ENCODE measurements at places on chromosomes 1 and 21.
A peak's percentile ranks its signal among the peaks of the same experiment; 100 is the strongest.

DNA sequence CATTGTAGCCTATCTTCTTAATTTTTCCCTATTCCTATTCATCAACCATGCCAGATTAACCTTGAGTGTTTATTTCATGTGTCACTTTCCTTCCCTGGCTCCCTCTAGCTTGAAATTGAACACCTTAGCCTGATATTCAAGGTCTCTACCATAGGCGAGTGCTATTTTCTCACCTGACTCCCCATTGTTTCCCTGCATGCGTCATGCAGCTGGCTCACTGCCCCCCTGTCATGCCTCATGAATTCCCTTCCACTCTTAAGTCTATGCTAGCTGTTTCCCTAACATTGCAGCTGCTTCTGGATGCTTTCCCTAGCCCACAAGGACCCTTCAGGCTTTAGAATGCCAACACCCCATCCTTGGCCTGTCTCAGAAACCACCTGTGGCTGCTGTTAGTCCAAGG, 56.7 kb upstream of the CD1D start:
- no peak for DNase-seq

DNA sequence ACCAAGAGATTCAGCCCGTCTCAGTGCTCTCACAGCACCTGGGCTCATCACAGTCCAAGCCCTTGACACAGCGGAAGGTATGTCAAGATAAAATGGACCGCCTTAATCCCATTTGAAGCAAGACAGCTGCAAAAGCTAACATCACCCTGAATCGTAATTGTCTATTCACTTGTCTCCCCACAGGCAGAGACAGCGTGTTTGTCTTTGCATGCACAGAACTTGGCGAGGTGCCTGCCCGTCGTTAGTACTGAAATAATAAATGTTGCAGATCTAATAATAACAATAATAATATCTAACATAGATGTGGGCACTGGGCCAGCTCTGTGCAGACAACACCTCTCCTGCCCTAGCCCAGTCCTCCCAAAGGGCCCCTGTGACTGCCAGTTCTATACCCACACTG, 271.7 kb downstream of the NPHP4 start:
- no peak for DNase-seq

DNA sequence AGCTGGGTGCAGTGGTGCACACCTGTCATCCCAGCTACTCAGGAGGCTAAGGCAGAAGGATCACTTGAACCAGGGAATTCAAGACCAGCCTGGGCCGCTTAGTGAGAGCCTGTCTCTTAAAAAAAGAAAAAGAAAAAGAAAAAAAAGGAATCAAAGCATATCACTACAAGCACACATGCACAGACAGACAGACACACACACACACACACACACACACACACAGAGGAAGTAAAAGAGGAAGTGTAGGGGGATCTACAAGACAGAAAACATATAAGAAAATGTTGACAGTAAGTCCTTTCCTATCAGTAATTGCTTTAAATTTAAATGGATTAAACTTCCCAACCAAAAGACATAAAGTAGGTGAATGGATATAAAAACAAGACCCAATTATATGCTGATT, 180.3 kb downstream of the FAF1 start:
- no peak for DNase-seq

GRCh38 chr1:44652445-44653106, 21.7 kb downstream of the TMEM53 start:
- DNase-seq: peak; percentile 66

- DNase-seq: no peak
Observed at GRCh38 chr1:36349241-36349671, 25.8 kb upstream of the EVA1B start.

- DNase-seq: no peak
Observed at GRCh38 chr1:77874804-77875445, 13.5 kb upstream of the NEXN start.

DNA sequence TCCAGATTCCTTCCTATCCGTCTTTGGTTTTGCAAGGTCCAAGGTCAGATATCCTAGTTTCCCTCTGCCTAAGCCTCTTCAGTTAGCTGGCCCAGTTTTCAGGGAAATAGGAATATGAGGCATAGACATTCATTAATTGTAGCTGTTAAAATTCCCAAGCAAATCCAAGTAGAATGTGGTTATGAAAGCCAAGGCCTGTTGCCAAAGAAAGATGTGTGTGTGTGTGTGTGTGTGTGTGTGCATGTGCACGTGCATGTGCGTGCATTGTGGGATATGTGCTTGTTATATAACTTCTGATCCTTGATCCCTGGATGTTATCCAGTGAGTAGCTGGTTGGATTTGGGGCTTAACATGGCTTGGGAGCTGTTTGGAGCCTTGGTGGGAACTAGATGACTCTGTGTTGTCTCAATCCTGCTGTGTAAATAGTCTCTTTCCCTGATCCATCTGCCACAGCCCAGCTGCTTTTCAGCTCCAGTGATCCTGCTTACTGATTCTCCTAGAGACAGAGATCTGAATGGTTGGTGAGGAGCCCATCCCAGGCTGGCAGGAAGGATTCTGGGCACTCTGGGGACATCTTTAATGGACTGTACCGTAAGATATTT, 70.6 kb upstream of the GCLM start:
- no peak for DNase-seq

- no peak for DNase-seq
Observed at GRCh38 chr1:223482132-223482531, 88.9 kb downstream of the CCDC185 start.

Measured in stimulated activated CD4-positive, alpha-beta T cell treated with anti-CD3 and anti-CD28 coated beads, TNF-alpha, amount 100 ng/mL, for 1 hour (primary cell).